Lung (tissue), 17 donors: ENCODE measurements at places on chromosomes 7 and 10. TPM values are rescaled to one million over a fixed set of nuclear protein-coding genes. Genes with fewer than 3 reads are reported as not detected.

Gene LRRC4
- 14.6 TPM for total RNA-seq

Gene BEND7
- 27.6 TPM for total RNA-seq

GRCh38 chr10:96288151-96288621, 16.0 kb upstream of the DNTT start:
- DNase-seq: no peak
- no peak overlapping the region for H3K4me3 ChIP-seq
- no peak overlapping the region for H3K27ac ChIP-seq
- H3K36me3 ChIP-seq: no peaks in the 10 kb centered on the region
- no peaks in the 10 kb centered on the region for H3K27me3 ChIP-seq

- H3K27ac ChIP-seq: no peak overlapping the region
- H3K4me1 ChIP-seq: no peaks in the 10 kb centered on the region
- H3K27me3 ChIP-seq: no peaks in the 10 kb centered on the region
- no peaks in the 10 kb centered on the region for H3K36me3 ChIP-seq
Measured at GRCh38 chr7:34086064-34086463, 180.7 kb downstream of the BMPER start.

GRCh38 chr7:2719007-2719406, 31.0 kb downstream of the AMZ1 start:
- no peak overlapping the region for H3K4me3 ChIP-seq
- DNase-seq: no peak
- H3K27ac ChIP-seq: no peak overlapping the region
- H3K4me1 ChIP-seq: peaks cover 12% of the 10 kb centered on the region

DNA sequence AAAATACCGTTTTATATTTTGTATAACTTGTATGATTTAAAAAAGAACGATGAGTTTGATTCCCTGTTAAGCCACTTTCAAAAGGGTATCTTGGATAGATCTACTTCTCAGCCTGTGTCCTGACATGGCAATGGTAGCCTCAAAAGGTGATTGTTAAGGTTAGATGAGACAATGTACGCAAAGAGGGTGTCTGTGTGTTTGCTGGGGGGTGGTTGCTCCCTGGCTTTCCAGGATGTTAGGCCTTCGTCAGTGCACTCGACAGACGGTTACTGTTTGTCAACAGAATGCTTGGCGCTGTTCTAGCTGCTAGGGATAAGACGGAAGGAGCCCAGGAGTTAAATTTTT, 90.3 kb downstream of the NEURL1 start:
- no peaks in the 10 kb centered on the region for H3K36me3 ChIP-seq
- H3K27me3 ChIP-seq: no peaks in the 10 kb centered on the region
- no peak overlapping the region for H3K4me3 ChIP-seq
- peaks cover 4% of the 10 kb centered on the region for H3K4me1 ChIP-seq
- DNase-seq: no peak

DNA sequence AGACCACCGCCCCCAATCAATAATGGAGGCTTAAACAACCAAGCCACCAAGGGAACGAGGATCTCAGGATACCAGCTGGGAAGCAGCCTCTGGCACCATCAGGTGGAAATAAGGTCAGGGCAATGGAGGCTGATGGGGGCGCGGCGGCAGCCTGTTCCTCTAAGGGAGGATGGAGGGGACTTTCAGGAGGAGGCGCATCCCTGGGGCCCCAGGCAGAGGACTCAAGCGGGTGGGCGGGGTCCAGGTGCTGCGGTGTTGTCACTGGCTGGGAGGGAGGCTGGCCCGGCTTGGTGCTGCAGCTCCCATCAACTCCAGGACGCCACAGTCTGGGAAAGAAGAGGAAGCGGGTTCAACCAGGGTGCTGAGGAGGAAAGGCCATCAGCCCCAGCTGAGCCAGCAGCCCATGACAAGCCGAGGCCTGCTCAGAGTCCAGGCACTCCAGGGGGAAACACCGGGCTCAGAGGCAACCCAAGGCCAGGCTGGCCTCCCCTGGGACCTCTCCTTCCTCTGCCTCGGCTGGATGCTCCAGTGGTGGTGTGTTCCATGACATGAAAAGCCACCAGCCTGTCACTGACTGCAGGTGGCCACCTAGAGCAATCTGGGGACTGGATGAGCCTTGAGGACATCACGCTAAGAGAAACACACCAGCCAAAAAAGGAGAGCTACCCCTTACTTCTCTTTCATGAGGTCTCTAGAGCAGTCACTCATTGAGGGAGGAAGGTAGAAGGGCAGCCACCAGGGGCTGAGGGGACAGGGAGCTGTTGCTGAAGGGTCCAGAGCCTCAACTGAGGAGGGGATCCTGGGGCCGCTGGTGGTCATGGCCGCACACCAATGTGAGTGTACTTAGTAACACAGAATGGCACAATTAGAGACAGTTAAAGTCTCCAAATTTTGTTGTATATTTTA, 4.6 kb downstream of the GIGYF1 start:
- peaks cover 13% of the 10 kb centered on the region for H3K4me1 ChIP-seq
- no peak overlapping the region for H3K27ac ChIP-seq
- no peak for DNase-seq
- no peaks in the 10 kb centered on the region for H3K27me3 ChIP-seq
- no peak overlapping the region for H3K4me3 ChIP-seq

Gene LRRTM3
- 0.68 TPM for total RNA-seq

DNA sequence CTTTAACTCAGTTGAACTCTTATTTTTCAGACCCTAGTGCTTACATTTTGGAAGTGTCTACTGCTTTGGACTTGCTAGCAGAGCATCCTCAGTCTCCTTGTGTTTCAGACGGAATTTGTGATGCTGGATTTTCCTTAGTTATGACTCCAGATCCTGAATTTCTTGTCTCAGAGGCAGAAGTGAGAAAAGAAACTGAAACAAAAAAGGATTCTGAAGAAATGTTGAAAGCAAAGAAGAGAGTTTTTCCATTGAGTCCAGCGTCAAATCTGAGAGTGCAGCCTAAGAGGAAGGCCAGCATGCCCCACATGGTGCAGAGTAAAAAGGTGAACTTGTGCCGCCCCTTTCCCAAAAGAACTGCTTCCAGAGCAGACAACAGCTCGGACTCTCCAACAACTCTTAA, 46.1 kb downstream of the TASOR2 start:
- no peak overlapping the region for H3K4me3 ChIP-seq
- no peaks in the 10 kb centered on the region for H3K4me1 ChIP-seq
- DNase-seq: no peak
- no peak overlapping the region for H3K27ac ChIP-seq
- peaks cover 34% of the 10 kb centered on the region for H3K36me3 ChIP-seq

Gene TMEM229A
- 0.34 TPM for total RNA-seq

DNA sequence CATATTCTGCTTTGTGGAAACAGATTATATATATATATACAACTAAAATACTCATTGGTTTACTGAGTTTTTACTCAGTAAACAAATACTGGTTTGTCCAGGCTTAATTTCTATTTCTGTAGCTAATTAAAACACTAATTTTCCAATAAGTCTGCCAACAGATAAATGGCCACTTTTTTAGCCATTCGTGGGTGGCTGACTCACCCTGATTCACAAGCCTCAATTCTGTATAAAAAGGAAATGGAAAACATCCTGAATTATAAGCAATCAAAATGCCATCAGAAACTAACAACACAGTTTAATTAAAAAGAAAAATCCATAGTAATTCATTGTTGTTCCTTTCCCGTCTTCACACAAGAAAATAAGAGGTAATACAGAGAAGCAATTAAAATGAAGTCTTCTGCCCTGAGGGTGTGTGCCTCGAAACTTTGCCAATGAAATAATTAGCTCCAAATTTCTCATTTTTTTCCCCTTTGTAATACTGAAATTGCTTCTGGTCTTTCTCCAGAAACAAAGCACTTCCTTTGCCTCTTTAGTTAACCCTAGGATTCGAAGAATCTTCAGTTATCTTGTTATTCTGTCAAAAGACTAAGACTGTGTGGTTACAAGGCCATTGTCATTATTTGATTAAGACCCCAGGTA, 118.7 kb upstream of the PTN start:
- peak overlapping the region; percentile 14 for H3K27ac ChIP-seq
- H3K36me3 ChIP-seq: no peaks in the 10 kb centered on the region
- H3K27me3 ChIP-seq: no peaks in the 10 kb centered on the region
- H3K4me3 ChIP-seq: no peak overlapping the region
- no peaks in the 10 kb centered on the region for H3K4me1 ChIP-seq

GRCh38 chr10:118175148-118175547, 128.4 kb upstream of the RAB11FIP2 start:
- no peak overlapping the region for H3K4me3 ChIP-seq
- H3K27ac ChIP-seq: no peak overlapping the region
- no peak for DNase-seq
- no peaks in the 10 kb centered on the region for H3K27me3 ChIP-seq
- H3K36me3 ChIP-seq: no peaks in the 10 kb centered on the region

- peaks cover 9% of the 10 kb centered on the region for H3K4me1 ChIP-seq
- H3K27me3 ChIP-seq: no peaks in the 10 kb centered on the region
- no peak for DNase-seq
- no peaks in the 10 kb centered on the region for H3K36me3 ChIP-seq
- H3K4me3 ChIP-seq: peak overlapping the region; percentile 83
Measured at GRCh38 chr7:816751-817671, 15.3 kb upstream of the SUN1 start.
